ENCODE measurements at places on chromosomes 6 and 20.

GRCh38 chr6:132132924-132133639, 181.9 kb upstream of the CCN2 start:
- DNase-seq = no peak

DNA sequence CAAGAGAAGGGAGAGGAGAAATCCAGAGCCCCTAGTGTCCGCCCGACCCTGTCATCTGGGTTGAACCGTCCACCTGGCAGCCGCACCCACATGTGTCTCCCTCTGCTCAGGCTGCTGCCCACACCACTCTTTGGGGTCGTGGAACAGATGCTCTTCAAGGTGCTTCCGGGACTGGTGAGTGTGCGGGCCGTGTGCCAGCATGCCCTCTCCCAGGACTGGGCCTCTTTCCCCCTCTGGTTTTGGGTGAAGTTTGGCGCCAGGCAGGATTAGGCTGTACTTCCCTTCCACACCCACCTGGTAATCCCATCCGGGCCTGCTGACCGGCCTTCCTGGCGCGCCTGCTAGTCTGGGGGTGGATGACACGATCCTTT, 7.9 kb downstream of the BPIFB3 start:
- no peak for DNase-seq

DNA sequence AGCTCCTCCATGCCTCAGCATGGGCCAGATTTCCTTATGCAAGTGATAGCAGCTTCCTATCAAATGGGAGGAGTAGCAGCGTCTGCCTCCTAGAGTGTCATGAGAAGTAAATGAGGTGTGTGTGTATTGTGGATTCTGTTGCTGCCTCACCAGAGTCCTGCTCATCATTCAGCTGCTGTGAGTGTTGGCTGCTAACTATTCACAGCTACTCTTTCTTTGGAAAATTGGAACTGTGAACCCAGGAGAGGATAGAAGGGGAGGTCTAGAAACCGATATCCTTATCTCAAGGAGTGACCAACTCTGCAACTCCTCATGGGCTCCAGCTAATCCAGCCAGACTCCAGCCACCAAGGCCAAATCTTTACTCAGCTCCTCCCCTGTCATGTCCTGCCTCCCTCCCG, 63.3 kb downstream of the TOX2 start:
- DNase-seq = no peak

GRCh38 chr6:1554476-1555310, 55.0 kb upstream of the FOXC1 start:
- peak; percentile 45 for DNase-seq

GRCh38 chr20:33377366-33377765, 24.0 kb downstream of the CDK5RAP1 start:
- no peak for DNase-seq

GRCh38 chr6:145818796-145819195, 4.2 kb upstream of the FBXO30 start:
- DNase-seq = no peak

DNA sequence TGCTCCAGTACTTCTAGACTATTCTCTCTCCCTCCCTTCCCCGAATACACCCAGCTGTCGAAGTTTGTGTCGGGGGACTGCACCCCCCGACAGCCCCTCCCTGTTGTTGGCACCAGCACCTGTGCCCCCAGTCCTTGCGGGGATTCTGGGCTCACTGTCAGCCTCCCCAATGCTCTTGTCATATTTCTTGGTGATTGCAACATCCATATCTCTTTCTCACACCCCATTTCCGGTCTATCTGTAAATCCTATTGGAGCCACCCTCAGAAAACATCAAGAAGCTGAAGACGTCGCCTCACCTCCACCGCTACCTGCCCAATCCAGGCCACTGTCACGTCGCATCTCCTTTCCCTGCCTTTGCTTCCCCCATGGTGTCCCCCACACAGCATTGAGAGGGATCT, 32.6 kb upstream of the VSTM2L start:
- DNase-seq = no peak

- DNase-seq = no peak
Observed at GRCh38 chr20:9109566-9109965, 40.7 kb downstream of the PLCB4 start.

- no peak for DNase-seq
Observed at GRCh38 chr20:61129311-61129710, 122.8 kb upstream of the CDH4 start.

- no peak for DNase-seq
Observed at GRCh38 chr20:34082232-34082887, 29.7 kb downstream of the EIF2S2 start.

GRCh38 chr20:20363799-20364592, 3.9 kb upstream of the INSM1 start:
- no peak for DNase-seq

DNA sequence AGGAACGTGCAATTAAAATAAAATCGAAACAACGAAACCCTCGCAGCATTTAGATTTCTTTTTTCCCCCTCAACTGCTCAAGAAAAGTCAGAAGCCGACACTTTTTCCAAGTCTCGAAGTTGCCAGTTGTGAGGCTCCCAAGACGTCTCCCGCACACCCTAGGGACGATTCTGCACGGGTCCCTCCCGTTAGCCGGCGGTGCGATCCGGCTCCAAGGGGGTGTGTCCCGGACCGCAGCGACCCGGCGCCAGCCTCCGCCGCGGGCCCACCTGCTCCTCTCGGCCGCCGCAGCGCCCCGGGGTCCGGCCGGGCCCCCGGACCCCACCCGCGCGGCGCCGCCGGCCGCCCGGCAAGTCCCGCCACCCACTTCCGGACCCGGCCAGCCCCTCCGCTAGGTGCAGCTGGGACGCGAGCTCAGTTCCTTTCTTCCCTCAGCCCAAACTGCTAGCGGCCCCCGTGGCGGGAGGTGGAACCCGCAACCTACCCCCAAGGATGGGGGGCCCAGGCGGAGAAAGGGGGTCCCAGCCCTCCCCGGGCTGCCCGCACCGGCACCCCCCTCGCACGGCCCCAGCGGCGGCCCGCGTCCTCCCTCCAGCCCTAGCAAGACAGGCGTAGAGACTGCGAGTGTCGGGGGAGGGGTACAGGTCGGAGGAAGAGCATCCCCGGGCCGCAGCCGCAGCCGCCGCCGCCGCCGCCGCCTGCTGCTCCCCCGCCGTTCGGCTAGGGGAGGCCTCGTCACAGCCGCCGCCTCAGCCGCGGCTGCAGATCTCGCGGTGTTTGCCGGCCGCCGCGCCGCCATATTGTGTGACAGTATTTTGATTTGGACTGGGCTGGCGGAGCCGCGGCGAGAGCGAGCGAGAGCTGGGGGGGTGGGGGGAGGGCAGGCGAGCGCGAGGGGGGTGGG, 520 bp upstream of the TAB2 start:
- peak; percentile 65 for DNase-seq

GRCh38 chr6:48377115-48377514, 266.1 kb upstream of the PTCHD4 start:
- no peak for DNase-seq

- no peak for DNase-seq
Observed at GRCh38 chr20:15036948-15037347, 699.5 kb upstream of the FLRT3 start.

DNA sequence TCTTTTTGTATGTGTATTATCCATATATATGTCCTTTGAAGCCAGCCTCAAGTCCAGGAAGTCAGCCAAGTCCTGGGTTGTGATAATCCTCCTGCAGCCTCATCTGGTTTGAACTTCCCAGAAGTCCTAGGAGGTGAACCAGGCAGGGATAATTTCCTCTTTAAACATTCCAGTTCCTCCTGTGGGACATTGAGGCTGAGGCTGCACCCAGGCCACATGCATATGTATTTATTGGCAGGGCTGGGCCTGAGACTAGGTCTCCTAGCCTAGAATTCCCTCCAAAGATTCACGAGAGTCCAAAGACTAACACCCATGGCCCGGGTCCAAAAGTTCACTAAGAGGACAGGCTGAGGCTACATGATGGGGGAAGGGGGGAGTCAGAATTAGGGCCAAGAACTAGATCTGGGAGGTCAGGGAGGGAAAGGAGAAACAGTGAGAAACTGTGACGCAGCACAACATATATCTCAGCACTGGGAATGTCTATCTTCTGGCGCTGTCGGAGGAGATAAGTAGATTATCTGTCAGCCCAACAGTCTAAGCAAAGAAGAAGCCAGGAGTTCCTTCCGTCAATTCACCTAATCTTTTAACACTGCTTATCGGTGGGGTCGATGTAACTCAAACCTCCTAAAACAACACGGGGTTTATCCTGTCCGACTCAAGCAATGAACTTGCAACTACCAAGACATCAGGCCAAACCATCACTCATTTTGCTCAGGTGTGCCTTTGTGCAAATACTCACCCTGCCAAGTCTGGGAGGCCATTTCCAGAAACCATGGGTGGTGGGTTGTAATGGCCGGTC, 43.3 kb downstream of the SNX5 start:
- DNase-seq = no peak

- no peak for DNase-seq
Observed at GRCh38 chr6:160510976-160511617, 153.0 kb downstream of the LPA start.

DNA sequence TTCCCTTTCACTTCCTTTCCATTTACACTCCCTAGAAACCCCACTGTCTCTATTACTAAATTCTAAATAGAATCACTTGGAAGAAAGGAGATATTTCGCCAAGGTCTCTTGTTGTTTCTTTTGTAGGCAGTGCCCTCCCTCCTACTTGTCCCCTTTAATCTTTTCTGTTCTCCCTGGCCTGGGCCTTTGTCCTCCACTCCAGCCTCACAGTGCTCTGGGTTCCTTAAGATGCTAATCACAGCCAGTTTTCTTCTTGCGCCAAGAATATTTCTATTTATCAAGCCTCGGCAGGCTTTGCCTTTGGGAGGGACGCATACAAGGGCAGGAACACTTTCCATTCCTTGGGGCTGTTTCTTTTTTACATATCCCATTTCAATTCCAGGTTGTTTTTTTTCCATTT, 520.6 kb upstream of the CHD6 start:
- DNase-seq = no peak

GRCh38 chr6:3837781-3838180, 11.4 kb upstream of the FAM50B start:
- DNase-seq = no peak

DNA sequence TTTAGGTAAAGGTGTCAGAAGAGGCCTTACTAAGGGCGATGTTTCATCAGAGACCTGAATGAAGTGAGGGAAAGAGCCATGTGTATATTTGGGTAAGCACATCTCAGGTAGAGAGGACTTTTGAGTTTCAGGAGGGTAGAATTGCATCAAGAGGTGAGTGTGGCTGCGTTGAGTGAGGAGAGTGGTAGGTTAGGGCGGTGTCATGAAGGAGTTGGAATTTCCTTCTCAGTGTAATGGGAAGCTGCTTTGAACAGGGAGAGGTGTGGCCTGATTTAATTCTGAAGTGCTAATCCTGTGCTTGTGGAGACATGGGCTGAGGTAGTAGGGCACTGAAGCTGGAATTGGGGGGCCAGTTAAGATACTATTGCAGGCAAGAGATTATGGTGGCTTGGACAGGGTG, 53.9 kb downstream of the IGF2R start:
- no peak for DNase-seq

DNA sequence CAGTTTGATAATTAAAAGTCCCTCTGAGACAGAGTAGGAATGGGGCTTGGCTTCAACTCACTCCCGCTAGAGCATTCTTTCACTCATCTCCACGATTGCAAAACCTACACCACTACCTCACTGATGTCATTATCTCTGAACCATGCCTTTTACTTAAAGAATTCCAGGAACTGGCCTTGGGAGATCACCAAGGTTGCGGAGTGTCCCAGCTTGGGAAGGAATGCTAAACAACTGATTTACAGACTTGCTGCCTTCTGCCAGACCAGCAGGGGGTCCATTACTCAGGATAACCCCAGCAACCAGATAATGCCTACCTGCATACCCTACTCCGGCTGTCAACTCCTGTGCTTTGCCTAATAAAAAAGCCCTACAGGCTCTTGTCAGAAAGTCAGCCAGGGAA, 102.2 kb upstream of the RALGAPA2 start:
- no peak for DNase-seq

GRCh38 chr6:108716801-108717791, 131.1 kb upstream of the ARMC2 start:
- DNase-seq = no peak

GRCh38 chr6:34178357-34179105, 32.6 kb upstream of the GRM4 start:
- no peak for DNase-seq

DNA sequence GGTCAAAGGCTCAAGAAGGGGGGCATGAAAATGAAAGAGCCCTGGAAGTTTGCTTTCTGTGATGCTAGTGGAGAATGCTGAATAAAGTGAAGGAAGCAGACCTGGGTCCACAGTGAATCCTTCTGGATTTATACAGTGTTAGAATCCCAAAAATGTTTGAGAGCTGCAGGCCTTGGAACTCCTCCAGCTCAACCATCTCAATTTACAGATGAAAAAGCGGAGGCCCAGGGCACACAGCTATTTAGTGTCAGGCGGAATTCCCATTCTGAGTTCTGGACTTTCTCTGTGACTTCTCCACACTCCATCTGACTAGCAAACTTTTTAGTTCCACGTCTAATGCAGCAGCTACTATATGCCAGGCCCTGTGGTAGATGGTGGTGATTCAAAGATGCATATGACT, 1.5 kb upstream of the PRSS35 start:
- DNase-seq = no peak

- DNase-seq = no peak
Observed at GRCh38 chr20:25571817-25572216, 13.5 kb downstream of the NINL start.

DNA sequence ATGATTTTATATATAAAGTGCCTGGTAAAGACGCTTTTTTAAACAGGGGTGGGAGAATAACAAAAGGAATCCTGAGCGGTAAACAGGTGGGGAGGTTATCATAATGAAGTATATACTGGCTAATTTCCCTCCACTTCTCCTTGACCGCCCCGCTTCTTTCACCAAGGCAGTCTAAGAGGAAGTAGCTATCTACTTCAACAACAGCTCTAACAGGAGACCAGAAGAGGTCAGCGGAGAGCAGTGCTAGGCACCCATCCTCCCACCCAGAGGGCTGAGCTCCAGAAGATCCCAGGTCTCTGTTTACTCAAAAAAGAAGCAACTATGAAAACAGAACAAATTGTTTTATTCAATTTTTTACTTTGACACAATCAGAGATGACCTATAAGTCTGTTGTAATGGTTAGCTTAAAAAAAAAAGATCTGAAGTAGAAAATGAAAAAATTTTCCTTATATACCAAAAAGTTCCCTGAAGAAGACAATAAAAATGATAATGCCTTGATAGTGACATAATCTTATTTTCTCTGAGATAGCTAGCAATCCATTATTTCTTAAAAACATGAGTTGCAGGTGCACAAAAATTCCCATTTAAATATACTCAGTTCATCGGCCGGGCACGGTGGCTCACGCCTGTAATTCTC, 141.1 kb downstream of the PDSS2 start:
- DNase-seq = no peak
